ENCODE measurements at places on chromosomes 16 and 17. TPM values are rescaled to one million over a fixed set of nuclear protein-coding genes. Genes with fewer than 3 reads are reported as not detected.

The TBC1D3G gene
- total RNA-seq = not detected

The NOTUM gene
- 0.15 TPM for total RNA-seq

The HOXB9 gene
- 24.7 TPM for total RNA-seq

The MYH8 gene
- total RNA-seq = not detected

The KRT25 gene
- not detected for total RNA-seq

The PPP1R27 gene
- not detected for total RNA-seq

The ABCA9 gene
- total RNA-seq = 0.02 TPM

The ALOX15B gene
- total RNA-seq = not detected

The CRLF3 gene
- total RNA-seq = 30.6 TPM

The ABCC11 gene
- total RNA-seq = not detected

The FASN gene
- 54.7 TPM for total RNA-seq

The CCL17 gene
- total RNA-seq = not detected

The CCL4 gene
- total RNA-seq = not detected

The HCRT gene
- total RNA-seq = not detected

The HEXIM1 gene
- total RNA-seq = 11.5 TPM

The KRTAP4-5 gene
- total RNA-seq = not detected

The NKD1 gene
- 0.12 TPM for total RNA-seq

The CCL18 gene
- total RNA-seq = not detected

The C17orf100 gene
- 0.32 TPM for total RNA-seq

The PRSS33 gene
- not detected for total RNA-seq

The GAST gene
- total RNA-seq = not detected

The HIRIP3 gene
- 15.0 TPM for total RNA-seq

The IL34 gene
- total RNA-seq = not detected

The CDRT15 gene
- total RNA-seq = not detected

The HS3ST6 gene
- 1.2 TPM for total RNA-seq

The SMTNL2 gene
- total RNA-seq = 0.17 TPM

The TMEM235 gene
- total RNA-seq = not detected

The CA5A gene
- total RNA-seq = not detected

The KRT27 gene
- total RNA-seq = not detected

The TBC1D3 gene
- not detected for total RNA-seq

The GPRC5C gene
- total RNA-seq = 10.4 TPM

The CCDC40 gene
- total RNA-seq = 2.6 TPM

The CEP112 gene
- total RNA-seq = 6.5 TPM

The KRTAP9-2 gene
- not detected for total RNA-seq

The CLEC18B gene
- 0.42 TPM for total RNA-seq

The ENPP7 gene
- not detected for total RNA-seq

Measured in NCI-H460 (cell line).